ENCODE measurements at places on chromosomes 1 and 21.

DNA sequence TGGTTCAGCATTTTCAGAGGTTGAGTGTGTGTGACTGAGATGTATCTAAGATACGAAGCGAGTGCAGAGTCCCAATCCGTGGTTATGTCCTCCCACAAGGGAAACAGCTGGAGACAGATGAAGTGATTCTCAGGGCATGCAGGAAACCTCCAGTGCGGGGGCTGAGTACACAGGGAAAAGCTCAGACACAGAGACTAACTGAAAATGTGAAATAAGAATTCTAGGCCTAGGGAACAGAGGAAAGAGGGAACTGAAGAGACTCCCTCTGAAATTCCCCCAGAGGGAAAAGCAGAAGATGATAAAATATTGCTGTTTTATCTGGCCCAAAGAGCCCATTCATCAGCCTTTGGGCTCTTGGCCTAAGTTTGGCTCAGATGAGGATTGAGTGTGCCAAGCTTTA is 116.8 kb downstream of the LRRC53 start:
- no peak for DNase-seq

DNA sequence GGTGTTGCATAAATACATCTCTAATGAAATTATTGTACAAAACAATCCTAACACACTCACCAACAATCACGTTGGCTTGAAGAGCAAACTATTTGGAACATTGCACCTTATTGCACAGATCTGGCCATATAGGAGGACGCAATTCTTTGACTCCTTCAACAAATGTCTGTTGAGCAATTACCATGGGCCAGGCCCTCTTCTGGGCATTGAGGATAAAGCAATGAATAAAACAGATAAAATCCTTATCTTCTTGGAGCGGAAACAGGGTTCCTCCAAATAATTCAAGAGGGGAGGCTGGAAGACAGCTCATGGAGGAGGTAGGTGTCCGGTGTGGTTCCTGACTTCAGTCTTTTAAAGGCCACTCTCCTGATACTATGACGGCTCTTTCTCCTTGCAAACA is 43.3 kb downstream of the PAX7 start:
- no peak for DNase-seq

- DNase-seq, result no peak
Observed at GRCh38 chr21:44354001-44354405, 582 bp downstream of the TRPM2 start.

DNA sequence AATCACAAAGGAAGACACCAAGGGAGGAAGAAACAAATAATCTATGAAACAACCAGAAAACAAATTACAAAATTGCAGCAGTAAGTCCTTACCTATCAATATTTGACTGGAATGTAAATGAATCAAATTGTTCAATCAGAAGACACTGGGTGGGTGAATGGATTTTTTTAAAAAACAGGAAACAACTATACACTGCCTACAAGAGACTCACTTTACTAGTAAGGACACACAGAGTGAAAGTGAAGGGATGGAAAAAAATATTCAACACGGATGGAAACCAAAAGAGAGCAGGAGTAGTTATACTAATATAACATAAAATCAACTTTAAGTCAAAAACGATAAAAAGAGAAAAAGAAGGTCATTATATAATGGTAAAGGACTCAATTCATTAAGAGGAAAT is 6.4 kb upstream of the PRSS38 start:
- DNase-seq, result no peak

- DNase-seq, result no peak
Observed at GRCh38 chr1:9434247-9435152, 104.8 kb upstream of the SLC25A33 start.

DNA sequence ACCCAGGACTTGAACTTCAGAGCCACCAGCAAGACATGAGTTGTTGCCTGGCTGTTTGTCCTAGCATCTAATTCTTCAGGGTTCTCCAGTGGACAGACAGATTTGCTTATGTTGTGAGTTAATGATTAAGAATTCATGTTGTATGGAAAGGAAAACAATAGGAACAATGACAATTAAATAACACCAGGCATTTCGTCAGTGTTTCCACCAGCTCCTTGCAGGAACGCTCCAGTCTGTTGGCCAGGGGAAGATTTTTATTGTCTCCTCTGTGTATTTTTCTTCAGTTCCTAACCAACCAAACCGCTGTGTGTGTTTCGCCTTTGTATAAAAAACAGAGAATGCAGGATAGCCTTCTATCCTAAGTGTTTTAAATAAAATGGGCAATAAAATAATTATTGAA is 64.4 kb upstream of the PTGFR start:
- no peak for DNase-seq

GRCh38 chr1:181296180-181296579 is 187.1 kb upstream of the CACNA1E start:
- no peak for DNase-seq

GRCh38 chr1:41465741-41466140 is 18.7 kb downstream of the EDN2 start:
- DNase-seq, result no peak

- no peak for DNase-seq
Observed at GRCh38 chr1:161721738-161722343, 497 bp downstream of the FCRLB start.

GRCh38 chr21:43767984-43768867 is 7.9 kb downstream of the CSTB start:
- DNase-seq, result no peak

GRCh38 chr1:152110860-152111514 is 4.3 kb downstream of the TCHH start:
- DNase-seq, result peak; percentile 51

GRCh38 chr1:99652881-99653281 is 7.0 kb downstream of the PALMD start:
- no peak for DNase-seq

DNA sequence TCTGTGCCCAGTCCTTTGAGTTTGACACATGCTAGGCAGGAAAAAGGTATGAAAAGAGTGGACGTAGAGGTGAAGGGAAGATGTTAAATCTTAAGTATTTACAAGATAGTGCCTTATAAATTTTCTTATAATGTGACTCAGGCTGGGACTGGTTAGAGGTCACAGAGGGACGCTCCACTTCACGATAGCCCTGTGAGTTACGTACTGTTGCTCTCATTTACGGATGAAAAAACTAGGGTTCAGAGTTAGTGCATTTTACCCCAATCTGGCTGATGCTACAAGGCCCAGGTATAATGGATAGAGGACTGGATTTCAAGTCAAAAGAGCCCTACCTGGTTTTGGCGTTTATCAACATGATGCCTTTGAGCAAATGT is 1.4 kb upstream of the TUT4 start:
- DNase-seq, result no peak

DNA sequence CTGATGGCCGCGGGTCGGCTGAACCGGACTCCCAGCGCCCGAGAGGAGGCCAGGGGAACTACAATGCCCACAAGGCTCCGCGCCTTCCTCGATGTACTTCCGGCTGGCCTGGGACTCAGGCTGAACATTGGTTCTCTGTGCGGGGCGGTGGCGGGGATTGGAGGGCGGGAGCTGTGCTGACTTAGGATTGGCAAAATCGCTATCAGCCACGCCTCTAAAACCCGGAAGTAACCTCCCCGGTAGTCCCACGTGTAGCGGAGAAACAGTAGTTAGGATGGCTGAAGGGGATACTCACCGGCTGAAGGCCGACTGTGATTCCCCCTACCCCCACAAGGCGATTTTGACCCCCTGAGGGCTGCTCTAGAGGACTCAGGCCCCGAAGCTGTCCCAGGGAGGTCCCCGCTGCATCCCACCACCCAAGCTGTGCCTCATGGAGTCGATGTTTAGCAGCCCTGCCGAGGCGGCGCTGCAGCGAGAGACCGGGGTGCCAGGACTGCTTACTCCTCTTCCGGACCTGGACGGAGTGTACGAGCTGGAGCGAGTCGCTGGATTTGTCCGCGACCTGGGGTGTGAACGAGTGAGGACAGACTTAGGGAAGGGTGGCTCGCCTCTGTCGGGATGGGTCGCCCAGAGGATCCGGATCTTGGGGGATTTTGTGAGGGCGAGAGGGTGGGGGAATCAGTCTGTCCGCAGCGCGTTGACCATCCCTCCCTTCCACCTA is at the start of gene DPH2:
Gene DPH2, plus strand, starts transcription at position 265 of the 721 bp plus-strand sequence. Its CDS starts 166 bp downstream, at position 431.
- DNase-seq, result peak; percentile 94

DNA sequence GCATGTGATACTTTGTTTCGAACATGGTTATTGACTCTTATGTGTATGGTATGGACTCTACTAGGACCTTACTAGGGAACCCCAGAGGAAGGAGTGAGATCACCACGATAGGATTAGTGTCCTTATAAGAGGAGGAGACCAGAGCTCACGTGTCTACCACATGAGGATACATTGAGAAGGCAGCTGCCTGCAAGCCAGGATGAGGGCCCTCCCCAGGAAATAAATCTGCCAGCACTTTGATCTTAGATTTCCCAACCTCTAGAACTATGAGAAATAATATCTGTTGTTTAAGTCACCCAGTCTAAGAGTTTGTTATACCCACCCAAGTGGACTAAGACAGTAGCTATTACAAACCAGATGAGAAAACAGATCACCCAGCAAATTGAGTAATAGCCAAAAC is 559.3 kb upstream of the USP24 start:
- DNase-seq, result no peak

- no peak for DNase-seq
Observed at GRCh38 chr1:47934243-47934805, 62.9 kb downstream of the TRABD2B start.

GRCh38 chr1:185151215-185151614 is 5.5 kb downstream of the TRMT1L start:
- DNase-seq, result no peak

GRCh38 chr1:240245629-240246020 is 153.9 kb downstream of the FMN2 start:
- DNase-seq, result no peak

GRCh38 chr1:199859491-199859933 is 168.0 kb upstream of the NR5A2 start:
- DNase-seq, result no peak

DNA sequence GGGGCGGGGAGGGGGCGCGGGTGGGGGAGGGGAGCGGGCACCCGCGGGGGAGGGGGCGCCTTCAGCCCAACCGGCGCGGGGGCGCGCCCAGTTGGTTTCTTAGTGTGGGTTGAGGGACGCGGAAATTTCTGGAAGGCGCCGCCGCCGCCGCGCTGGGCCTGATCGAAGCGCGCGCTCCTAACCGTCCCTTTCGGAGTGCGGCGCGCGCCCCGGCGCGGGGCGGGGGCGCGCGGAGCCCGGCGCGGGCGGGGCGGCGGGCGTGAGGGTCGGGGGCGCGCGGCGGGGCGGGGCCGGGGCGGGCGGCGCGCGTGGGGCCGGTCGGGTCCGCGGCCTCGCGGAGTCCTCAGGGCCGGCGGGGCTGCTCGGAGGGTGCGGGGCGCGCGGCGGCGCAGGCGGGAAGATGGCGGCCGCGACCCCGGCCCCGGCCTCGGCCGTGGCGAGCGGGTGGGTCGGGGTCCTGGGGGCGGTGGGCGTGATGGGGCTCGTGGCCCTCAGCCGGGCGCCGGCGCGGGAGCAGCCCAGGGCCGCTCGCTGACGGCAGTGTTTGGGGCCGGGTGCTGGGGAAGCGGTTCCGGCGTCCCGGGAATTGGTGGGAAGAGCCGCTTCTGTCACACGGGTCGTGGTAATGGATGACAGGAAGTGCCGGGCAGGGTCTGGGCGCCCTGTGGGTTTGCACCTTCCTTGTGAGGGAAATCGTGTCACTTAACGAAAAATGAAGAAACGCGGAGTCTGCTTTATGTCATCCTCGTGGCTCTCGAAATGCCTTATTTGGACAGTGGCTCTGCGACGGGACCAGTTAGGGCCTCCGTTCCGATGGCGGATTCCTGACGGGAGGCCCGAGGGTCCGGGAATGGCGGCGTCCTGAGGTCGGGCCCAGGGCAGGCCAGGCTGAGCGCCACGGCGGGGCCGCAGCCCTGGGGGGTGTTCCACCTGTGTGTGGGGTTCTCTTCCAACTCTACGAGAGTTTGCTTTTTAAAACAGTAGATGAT is 764 bp downstream of the PKNOX1 start:
- DNase-seq, result peak; percentile 76

DNA sequence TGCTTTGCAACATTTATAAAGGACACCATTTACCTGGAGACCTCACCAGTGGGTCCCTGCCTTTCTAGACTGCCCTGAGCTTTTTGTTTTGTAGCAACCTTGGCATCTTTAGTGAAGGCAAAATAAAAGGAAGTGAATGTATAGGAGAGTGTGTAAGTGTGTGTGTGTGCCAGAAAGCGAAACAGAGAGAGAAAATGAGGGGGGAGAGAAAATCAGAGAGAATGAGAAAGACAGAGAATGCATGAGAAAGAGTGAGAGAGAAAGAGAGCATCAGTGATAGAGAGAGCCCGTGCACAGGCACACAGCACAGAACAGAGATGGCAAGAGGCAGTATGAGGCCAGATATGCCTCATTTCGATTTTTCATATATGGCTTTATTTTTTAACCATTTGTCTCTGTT is 57.5 kb downstream of the HSD3B1 start:
- DNase-seq, result no peak

- no peak for DNase-seq
Observed at GRCh38 chr1:93810316-93810715, 68.7 kb downstream of the DNTTIP2 start.

GRCh38 chr1:113255720-113256347 is 134.5 kb upstream of the MAGI3 start:
- DNase-seq, result no peak

- DNase-seq, result no peak
Observed at GRCh38 chr1:2306151-2306978, 78.2 kb downstream of the SKI start.

GRCh38 chr1:18998016-18998724 is 41.7 kb upstream of the IFFO2 start:
- DNase-seq, result no peak

- no peak for DNase-seq
Observed at GRCh38 chr1:208787219-208787618, 543.0 kb upstream of the PLXNA2 start.

GRCh38 chr1:221011145-221011544 is 131.9 kb downstream of the HLX start:
- no peak for DNase-seq

DNA sequence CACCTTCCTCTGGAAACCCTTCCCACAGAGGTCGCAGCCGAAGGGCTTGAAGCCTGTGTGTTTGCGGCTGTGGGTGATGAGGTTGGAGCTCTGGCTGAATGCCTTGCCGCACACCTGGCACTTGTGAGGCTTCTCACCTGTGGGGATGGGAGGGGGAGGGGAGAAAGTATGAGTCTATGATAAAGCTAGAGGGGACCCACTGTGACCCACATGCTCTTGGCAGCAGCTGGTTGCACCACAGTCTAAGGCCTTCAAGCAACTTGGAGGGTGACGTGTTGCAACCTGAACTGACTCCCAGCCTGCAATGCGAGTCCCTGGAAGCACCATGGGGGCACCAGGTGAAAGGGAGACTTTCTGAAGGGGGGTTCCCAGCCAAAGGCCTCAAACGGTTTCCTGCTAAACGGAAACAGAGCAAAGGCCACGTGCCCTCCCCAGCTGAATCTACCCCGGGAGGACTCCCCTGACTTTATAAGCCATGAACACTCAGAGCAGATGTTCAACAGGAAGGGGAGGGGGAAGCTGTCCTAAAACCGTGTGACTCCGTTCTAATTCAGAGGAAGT is 10.6 kb downstream of the GFI1 start:
- DNase-seq, result no peak

DNA sequence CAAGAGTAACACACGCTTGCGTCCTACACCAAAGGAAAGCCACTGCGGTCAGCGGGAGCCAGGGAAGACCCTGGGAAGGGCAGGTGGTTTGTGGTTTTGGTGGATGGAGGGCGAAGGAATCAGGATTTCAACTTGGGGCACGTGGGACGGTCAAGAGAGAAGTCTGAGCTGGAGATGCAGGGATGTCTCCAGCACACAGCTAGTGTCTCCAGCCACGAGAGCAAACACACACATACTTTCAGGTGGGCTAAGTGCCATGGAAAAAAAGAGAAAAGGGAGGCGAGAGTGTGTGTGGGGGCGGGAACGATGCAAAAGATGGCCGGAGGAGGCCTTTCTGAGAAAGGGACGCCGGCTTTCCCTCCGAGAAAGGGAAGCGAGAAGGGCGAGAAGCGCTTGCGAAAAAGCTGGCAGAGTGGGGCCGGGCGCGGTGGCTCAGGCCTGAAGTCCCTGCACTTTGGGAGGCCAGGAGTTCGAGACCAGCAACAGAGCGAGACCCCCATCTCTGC is 1.4 kb upstream of the SRRM1 start:
- no peak for DNase-seq

All from NCI-H1930 (cell line).